Stimulated activated CD4-positive, alpha-beta T cell treated with anti-CD3 and anti-CD28 coated beads, TNF-alpha, amount 100 ng/mL, for 4 hours (primary cell): ENCODE measurements at places on chromosomes 3 and 15.

DNA sequence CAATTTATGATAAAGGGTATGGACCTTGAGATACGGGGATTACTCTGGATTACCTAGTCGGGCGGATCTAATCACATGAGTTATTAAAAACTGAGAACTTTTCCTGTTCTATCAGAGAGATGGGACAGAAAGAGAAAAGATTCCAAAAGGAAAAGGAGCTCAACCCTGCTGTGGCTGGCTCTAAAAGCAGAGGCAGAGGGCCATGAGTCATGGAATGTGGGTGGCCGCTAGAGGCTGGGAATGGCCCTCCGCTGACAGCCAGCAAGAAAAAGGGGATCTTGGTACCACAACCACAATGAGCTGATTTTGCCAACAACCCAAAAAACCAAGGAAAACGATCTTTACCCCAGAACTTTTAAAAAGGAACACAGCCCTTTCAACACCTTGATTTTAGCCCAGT is 210.0 kb downstream of the MAGI1 start:
- DNase-seq = no peak

GRCh38 chr15:25106209-25106608 is 151.4 kb downstream of the SNRPN start:
- DNase-seq = no peak

DNA sequence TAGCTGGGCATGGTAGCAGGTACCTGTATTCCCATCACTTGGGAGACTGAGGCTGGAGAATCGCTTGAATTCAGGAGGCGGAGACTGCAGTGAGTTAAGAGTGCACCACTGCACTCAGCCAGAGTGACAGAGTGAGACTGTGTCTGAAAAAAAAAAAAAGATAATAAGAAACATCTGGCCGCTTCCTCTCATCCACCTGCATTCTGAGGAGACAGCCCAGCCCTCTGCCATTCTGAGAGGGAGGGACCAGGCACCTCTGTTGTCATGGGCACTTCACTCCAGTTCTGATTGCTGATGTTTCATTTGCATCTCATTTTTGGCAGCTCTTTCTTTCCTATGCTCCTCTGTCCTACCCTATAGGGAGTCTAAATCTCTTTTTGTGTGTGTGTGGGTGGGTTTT is 36.4 kb upstream of the GSK3B start:
- DNase-seq = no peak

GRCh38 chr3:183797996-183798395 is 27.4 kb downstream of the MAP6D1 start:
- DNase-seq = no peak

DNA sequence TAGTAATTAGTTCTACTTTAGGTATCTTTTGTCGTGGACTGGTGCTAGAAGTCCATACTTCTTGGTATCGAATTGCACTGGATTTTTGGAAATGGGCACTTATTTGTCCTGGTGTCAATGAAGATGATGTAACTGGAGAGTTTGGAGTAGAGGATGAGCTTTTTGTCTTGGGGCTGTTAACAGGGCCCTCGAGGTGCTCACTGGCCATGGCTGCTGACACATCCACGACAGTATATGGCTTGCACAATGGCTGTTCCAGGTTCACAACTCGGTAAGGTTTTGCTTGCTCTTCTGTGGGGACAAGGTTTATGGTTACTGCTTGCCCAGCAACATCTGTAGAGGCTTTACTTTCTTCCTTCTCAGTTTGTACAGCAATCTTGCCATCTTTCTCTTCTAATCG is 109.4 kb upstream of the TSPAN3 start:
- DNase-seq = no peak

- DNase-seq = no peak
Measured at GRCh38 chr15:86295511-86295910, 215.8 kb downstream of the AGBL1 start.

- no peak for DNase-seq
Measured at GRCh38 chr3:48711727-48712126, 5.3 kb downstream of the IP6K2 start.

- DNase-seq = no peak
Measured at GRCh38 chr3:13338231-13338630, 81.9 kb downstream of the NUP210 start.

DNA sequence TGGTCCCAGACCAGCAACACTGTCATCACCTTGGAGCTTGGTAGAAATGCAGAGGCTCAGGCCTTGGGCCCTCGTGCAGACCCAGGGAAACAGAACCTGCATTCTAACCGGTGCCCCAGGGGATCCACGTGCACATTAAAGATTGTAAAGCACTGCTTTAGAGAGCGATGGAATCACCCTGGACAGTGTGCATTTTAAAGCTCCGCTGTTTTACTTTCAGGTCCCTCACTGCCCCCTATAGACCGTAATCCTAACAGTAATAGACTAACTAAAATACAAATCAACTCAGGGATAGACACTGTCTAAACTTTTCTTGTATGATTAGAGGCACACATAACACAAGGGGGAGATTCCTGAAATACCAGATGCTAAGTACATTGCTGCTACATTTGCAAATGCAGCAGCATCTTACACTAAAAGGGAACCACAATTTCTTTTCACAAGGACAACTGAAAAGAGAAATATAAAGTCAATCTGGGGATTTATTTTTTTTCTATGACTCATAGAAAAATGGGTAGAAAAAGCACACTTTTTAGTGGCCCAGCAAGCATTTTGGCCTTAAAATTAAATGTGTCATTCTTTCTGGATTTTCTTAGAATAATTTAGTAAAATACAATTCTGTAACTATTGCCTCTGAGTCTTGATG is 10.5 kb upstream of the SH3GL3 start:
- DNase-seq = no peak
